AG04449 (cell line): ENCODE measurements at places on chromosomes 11 and 22.

GRCh38 chr11:8389029-8389996 is 125.6 kb upstream of the LMO1 start:
- no peak for DNase-seq

- DNase-seq = no peak
Measured at GRCh38 chr11:106463796-106464201, 386.3 kb downstream of the AASDHPPT start.

- DNase-seq = no peak
Measured at GRCh38 chr22:32558681-32559355, 84.2 kb downstream of the FBXO7 start.

DNA sequence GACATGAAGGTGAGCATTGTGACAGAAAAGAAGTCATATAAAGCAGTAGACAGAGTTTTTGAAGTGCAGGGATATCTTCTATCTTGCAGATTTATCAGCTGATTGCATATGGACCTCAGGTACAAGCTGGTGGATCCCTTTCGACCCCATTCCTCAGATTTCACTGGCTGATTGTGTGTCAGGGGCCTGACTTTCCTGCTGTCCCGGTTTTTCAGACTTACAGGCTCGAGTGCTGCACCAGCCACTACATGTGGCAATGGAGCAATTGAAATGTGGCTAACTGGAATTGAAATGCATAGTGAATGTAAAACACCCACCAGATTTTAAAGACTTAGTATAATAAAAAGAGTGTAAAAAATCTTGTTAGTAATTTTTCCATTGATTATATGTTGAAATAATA is 50.3 kb downstream of the CLMP start:
- no peak for DNase-seq

GRCh38 chr22:45516163-45516562 is 13.5 kb downstream of the FBLN1 start:
- DNase-seq = no peak

GRCh38 chr22:37334461-37334858 is 52.2 kb downstream of the CYTH4 start:
- no peak for DNase-seq

DNA sequence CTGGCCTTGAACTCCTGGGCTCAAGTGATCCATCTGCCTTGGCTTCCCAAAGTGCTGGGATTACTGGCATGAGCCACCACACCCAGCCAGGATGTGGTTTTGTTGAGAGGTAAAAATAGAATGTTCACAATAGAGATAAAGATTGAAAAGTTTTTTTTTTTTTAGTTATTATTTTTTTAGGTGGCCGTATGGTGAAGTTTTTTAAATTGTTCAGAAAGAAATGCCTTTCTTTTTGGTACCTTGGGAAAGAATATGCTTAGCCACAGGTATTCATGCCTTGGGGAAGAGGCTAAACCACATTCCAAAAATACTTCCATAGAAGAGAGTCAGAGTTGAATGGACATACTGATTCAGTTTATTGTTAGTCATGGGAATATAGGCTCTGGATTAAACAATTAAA is 143.4 kb downstream of the C11orf91 start:
- peak; percentile 71 for DNase-seq

DNA sequence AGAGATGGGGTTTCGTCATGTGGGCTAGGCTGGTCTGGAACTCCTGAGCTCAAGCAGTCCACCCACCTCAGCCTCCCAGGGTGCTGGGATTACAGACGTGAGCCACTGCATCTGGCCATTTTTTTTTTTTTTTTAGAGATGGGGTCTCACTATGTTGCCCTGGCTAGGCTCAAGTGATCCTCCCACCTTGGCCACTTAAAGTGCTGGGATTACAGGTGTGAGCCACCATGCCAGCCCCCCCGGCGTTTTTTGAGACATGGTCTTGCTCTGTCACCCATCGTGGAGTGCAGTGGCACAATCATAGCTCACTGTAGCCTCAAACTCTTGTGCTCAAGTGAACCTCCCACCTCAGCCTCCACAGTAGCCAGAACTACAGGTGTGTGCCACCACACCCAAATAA is 16.5 kb downstream of the RHBDD3 start:
- DNase-seq = no peak

DNA sequence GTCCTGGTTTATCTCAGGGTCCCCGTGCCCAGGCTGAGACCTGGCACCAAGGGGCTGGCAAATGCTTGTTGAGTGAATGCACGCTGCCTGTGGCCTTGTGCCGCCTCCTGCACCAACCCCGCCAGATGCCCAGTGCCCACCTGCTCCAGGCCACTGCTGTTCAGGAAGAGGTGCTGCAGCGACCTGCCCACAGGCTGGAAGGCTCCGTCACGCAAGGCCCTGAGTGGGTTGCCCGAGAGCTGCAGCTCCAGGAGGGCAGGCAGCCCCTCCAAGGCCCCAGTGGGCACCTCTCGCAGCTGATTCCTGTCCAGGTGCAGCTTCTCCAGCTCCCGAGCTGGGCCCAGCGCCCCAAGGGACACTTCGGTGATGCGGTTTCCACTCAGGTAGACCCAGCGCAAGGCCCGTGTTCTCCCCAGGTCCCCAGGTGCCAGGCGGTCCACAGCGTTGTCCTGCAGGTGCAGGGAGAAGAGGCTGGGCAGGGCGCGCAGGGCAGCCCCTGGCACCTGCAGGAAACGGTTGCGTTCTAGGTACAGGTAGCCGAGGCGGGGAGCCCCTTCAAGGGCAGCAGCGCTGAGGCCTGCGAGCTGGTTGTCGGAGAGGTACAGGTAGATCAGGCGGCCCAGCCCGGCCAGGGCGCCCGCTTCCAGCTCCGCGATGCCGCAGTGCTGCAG is 3.6 kb downstream of the CHADL start:
- DNase-seq = no peak

DNA sequence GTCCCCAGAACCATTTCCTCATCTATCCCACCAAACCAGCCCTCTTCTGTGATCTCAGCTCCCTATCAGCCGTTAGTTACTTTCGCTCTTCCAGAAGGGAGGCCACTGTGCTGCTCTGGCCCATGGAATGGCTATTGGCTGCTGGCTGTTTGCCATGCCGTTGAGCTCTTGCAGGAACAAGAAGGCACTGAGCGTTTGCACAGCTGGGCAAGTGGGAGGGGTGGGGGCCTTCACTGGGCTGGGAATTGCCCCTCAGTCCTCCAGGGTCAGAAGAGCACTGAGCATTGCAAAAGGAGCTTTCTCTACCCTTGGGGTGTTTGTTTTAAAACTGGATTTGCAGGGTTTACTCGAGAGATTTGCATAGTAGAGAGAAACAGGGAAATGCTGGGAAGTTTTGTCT is 129.0 kb upstream of the PARVA start:
- DNase-seq = no peak

GRCh38 chr11:3001496-3001895 is 9.4 kb upstream of the NAP1L4 start:
- no peak for DNase-seq

DNA sequence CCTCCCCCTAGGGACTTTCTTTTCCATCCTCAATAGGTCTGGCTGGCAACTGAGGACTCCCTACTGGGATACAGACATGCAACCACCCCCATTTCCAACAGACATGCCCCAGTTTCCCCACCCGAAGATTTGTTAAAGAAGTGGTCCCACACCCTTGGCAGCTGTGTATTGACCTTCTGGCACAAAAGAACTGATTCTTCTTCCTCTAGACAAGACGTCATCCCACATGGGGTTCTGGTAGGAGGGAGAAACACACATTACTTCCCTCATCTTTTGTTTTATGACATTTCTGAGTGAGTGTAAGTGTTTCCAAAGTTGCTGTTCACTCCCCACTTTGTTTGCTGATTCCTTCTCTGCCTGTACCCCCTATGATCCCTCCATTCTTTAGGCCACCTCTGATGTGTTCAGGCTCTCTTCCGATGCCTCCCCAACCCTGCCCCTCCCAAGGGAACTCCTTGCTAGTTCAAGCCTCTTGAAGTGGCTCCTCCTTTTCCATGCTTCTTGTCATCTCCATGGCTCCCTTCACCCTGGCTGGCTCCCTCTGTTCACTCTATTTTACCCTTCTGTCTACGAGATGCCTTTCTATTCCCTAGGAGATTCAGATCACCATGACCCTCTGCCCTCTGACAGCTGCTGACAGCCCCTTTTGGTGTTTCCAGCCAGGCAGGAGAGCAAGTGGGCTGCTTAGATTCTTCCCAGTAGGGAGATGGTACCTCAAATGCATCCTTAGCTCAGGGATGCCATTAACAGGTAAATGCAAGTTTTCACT is 4.3 kb downstream of the KIRREL3 start:
- DNase-seq = no peak

GRCh38 chr11:66845876-66846212 is 2.6 kb downstream of the RCE1 start:
- no peak for DNase-seq

DNA sequence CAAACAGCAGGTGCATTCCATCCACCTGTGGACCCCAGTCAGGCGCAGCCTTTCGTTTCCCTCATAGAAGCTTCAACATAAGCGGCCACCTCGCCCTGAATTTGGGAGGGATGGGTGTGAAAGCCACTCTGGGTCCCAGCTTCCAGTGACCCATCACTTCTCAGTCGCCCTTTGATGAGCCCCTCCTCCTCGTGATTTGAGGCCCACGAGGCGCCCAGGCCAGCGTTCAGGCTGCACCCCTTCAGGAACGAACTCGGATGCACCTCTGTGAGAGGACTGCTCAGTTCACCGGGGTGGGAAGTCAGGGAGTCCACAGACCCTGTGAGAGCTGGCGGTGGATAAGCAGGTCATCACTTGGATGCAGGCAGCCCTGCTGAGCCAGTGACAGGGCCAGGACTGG is 1118.2 kb downstream of the BRD1 start:
- DNase-seq = no peak

DNA sequence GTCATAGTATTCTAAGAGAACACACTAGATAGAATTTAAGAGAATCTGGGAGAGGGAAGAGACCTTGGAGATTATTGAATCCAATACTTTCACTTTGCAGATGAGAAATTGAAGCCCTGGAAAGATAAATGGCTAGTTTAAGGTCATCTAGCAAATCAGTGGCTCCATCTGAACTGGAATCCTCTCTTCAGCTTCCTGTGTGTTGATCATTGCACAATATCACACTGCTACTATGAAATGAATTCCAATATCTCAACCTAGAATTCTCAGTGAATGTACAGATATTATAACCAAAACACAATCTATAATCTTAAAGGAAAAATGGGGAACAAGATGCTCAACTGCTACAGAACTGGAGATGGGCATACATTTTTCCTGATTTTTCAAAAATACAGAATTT is 44.1 kb downstream of the DCUN1D5 start:
- DNase-seq = no peak

- no peak for DNase-seq
Measured at GRCh38 chr22:39237318-39238100, 7.3 kb downstream of the PDGFB start.

DNA sequence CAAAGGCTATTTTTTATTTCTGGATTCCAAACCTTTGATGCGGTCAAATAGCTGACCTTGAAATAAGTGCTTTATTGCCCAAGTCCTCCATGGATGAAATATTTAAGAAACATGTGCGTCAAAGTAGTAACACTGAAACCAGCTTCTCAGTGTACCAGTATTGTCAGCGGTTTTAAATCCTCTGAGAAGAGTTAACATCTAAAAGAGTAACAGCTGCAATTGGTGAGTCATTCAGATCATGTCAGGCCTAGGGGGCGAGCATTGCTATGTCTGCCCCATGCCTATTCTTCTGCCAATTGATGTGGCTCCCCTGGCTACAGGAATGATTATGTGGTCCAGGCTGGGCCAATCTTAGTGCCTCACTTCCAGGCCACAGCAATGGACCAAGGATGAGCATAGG is 263.3 kb upstream of the SORL1-AS1 start:
- peak; percentile 55 for DNase-seq

GRCh38 chr11:125192183-125192582 is 27.6 kb downstream of the PKNOX2 start:
- no peak for DNase-seq

GRCh38 chr11:91860661-91861060 is 364.0 kb upstream of the FAT3 start:
- no peak for DNase-seq

GRCh38 chr11:953512-953911 is 27.8 kb downstream of the AP2A2 start:
- no peak for DNase-seq

GRCh38 chr11:84381666-84382065 is 1095.5 kb upstream of the CCDC90B start:
- DNase-seq = no peak

- no peak for DNase-seq
Measured at GRCh38 chr22:39984006-39984405, 10.7 kb upstream of the FAM83F start.

- DNase-seq = no peak
Measured at GRCh38 chr11:120410622-120411380, 74.6 kb downstream of the ARHGEF12 start.

GRCh38 chr11:42179216-42179615 is 719.8 kb upstream of the LRRC4C start:
- DNase-seq = no peak

DNA sequence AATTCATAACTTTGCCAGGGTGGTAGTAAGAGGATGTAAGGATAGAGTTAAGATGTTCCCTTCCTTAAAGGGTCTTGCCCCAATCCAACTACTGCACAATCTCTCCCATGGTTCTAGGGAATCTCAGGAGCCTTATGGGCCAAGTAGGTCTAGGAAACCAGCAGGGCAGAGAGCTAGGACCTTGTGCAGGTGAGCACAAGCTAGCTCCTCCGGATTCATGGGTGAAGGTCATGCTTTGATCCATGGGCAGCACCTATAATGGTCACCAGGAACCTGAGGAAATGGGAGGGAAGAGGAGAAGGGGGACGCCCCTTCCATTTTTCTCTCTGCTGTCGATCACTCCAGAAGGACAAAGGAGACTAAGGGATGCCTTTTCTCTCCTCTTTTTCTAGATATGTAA is 16.8 kb downstream of the KCNJ11 start:
- DNase-seq = no peak

DNA sequence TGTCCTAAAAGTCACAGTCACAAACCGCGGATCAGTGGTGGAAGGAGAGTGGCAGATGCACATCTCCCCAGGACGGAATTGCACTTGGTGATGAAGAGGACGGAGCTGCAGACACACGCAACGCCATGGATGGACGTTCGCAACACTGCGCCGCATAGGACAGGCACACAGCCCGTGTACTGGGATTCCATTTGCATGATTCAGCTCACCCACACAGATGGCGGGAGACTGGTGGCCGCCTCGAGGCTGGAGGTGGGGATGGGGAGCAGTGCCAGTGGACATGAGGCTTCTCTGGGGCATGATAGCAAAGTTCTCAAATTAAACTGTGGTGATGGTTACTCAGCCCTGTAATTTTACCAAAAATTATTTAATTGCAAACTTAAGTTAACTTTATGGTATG is 37.4 kb downstream of the DUSP8 start:
- DNase-seq = no peak
